ENCODE measurements at places on chromosomes 3 and 15. TPM values are rescaled to one million over a fixed set of nuclear protein-coding genes. Genes with fewer than 3 reads are reported as not detected.

DNA sequence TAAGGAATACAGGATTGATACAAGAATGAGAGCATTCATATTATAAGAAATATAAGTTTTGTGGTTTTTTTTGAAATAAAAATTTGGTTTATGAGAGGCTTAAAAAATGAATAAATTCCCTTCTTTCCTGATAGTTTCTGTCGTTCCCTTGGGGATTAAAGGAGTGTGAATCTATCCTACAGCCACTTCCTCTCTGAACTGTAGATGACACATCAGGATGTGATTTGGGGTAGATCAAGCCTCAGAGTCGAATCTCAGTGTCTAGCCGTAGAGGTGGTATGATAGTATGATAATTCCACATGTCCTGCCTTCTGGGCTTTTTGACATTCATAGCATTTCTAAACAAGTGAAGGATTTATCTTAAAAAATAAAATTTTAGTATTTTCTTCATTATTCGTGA, 343.1 kb downstream of the LPP start:
- no peak overlapping the region for H3K27ac ChIP-seq
- H3K4me1 ChIP-seq = no peaks in the 10 kb centered on the region
- no peaks in the 10 kb centered on the region for H3K36me3 ChIP-seq
- no peak overlapping the region for H3K4me3 ChIP-seq
- no peak for DNase-seq

DNA sequence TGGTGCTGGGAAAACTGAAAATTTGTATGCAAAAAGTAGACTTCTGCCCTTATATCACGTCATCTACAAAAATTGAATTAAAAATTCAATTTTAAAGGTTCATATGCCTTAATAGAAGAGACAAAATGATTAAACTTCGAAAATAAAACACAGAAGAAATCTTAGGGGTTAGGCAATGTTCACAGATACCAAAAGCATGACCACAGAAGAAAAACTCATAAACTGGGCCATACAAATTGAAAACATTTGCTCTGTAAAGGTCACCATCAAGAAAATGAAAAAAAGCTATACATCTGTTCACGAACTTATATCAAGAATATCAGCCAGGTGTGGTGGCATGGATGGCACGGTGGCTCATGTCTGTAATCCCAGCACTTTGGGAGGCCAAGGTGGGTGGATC, 245.1 kb downstream of the PCCB start:
- H3K27me3 ChIP-seq = no peaks in the 10 kb centered on the region
- no peak for DNase-seq
- H3K27ac ChIP-seq = no peak overlapping the region

DNA sequence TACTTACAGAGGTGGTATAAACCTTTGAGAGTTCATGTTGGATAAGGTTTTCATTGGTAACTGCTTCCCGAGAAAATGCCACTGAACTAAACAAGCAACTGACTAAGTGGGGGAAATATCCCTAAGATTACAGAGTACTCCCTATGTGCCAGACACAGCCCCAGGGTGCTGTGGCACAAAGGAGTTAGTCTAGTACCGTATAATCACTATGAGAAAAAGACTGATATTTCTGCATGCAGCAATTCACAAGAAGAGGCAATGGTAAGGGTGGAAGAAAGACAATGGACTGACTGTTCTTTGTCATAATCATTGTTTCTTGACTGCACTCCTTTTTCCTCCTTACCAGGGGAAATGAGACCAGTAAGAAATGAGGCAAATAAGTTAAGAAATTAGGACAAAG, 20.0 kb upstream of the SLC25A26 start:
- H3K27me3 ChIP-seq = no peaks in the 10 kb centered on the region
- no peak for DNase-seq
- H3K4me1 ChIP-seq = no peaks in the 10 kb centered on the region
- H3K36me3 ChIP-seq = no peaks in the 10 kb centered on the region
- H3K4me3 ChIP-seq = no peak overlapping the region
- no peak overlapping the region for H3K27ac ChIP-seq

DNA sequence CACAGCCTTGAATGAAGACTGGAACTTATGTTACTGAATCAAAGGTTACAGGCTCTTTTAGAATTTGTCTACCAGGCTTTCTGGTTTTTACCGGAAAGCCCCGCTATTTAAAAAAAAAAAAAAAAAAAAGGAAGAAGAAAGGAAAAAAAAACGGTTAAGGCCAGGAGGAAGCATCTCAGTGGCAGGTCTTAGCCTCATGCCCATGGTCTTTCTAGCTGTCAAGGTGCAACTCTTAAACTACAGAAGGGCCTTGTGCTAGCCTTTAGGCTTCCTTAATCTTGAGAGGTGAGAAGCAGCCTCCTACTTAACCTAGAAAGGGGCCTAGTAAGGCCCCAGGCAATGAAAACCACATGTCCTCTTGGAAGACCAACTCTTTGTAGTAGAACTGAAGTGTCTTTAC, 77.5 kb downstream of the TBC1D5 start:
- H3K4me3 ChIP-seq = no peak overlapping the region

- H3K27me3 ChIP-seq = no peaks in the 10 kb centered on the region
- H3K4me3 ChIP-seq = no peak within 1 kb of the TSS
- H3K27ac ChIP-seq = no peak within 1 kb of the TSS
- H3K36me3 ChIP-seq = no peaks in the 10 kb centered on the region
- DNase-seq = no peak
Measured at GRCh38 chr3:54122324-54123002, at the start of gene CACNA2D3. Gene CACNA2D3, plus strand, starts transcription at chr3:54122552.

The MYRIP gene
- total RNA-seq = not detected

The HHATL gene
- total RNA-seq = not detected

The TRPM1 gene
- not detected for total RNA-seq
